ENCODE measurements at places on chromosomes 16 and 17.

GRCh38 chr17:10773391-10773790 is 30.5 kb downstream of the TMEM238L start:
- no peak for DNase-seq

DNA sequence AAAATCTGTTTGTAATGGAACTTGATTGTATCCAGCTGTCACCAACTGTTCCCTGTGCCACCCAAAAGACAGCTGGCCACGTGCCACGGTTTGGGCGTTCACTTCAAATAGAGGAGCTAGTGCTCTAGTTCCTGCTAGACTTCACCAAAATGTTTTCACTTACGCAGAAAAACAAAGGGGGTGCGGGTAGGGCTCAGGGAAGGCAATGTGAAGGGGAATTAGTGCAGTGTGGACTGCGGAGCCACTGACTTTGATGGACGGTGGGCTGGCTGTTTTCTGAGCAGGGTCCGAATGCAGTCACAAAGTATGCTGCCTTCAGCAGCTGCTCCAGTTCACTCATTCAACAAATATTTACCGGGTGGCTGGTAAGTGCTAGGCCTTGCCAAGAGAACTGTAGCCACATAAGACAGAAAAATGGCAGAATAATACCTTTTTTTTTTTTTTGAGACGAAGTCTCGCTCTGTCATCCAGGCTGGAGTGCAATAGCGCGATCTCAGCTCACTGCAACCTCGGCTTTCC is 7.6 kb upstream of the CYTH1 start:
- DNase-seq: no peak

DNA sequence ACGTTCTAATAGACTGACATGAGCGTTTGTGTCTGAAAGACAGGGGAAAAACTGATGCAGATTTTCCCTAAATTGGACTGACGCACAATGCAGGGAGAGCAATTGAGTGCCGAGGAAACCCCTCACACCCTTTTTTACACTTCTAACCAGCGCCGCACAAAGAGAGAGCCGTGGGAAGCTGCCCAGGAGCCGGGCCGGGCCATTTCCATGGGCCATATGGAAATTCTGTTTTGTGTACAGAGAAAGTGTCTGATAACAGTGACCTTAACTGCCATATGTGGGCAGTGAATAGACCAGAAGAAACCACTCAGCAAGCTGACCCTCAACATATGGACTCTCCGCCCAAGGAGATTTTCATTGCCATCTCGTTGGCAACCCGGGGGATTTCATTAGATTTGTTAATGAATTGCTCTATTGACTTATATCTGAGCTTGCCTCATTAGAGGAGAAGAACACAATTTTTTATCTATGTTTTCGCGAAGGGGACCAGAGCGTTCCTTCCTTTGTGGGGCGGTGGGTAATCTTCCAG is 225.9 kb upstream of the IRX3 start:
- no peak for DNase-seq

DNA sequence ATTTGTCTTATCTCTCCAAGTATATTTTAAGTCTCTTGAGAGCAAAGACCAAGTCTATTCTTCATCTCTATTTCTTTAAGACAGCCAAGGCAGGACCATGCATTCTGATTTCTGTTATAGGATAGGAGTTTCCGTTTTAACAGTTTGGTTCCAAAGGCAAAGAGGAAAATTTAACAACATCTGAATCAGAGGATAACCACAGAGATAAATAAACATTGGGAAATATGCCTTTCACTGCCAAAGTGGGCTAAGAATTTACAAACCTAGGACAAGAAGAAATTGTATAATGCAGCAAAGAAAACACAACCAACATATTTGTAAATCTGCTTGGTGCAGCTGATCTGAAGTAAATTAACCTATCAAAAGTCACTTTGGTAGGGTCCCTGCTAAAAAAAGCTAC is 37.7 kb downstream of the USP32 start:
- no peak for DNase-seq

- no peak for DNase-seq
Observed at GRCh38 chr16:22278441-22279230, 18.6 kb upstream of the POLR3E start.

DNA sequence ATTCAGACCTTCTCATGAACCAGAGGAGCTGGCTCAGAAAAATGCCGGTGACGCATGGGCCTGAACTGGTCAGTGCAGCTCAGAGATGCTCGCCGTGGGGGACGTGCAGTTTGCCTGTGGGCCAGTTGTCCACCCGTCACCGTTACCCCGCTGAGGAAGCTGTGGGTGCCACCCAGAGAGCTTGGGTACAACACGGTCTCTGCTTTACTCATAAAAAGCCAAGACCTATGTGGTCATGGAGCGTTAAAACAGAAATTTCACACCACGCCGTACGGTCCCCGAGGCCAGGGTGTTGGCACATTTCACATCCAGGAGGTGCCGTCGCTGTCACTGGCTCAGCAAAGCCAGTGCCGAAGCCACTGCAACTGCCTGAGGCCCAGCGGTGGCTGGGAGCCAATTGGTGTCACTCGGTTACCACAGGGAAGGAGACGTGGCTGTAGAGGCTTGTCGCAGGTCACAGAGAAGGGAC is 120.9 kb downstream of the METRNL start:
- peak; percentile 83 for DNase-seq

DNA sequence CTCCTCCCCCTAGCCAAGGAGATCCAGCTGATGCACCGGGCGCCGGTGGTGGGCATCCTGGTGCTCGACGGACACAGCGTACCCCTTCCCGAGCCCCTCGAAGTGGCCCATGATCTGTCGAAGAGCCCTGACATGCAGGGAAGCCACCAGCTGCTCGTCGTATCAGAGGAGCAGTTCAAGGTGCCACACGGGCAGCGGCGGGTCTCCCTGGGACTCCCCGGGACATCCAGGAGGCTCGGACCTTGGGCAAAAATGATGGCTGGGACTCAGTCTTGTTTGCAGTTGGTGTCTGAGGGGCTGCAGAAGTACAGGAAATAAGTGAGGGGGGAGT is 15.8 kb upstream of the MYO15B start:
- no peak for DNase-seq

- no peak for DNase-seq
Observed at GRCh38 chr17:14950686-14951085, 314.4 kb downstream of the PMP22 start.

GRCh38 chr16:17396762-17397498 is 73.8 kb downstream of the XYLT1 start:
- DNase-seq: no peak

- DNase-seq: no peak
Observed at GRCh38 chr17:22516861-22517636, 824.7 kb downstream of the KCNJ18 start.

GRCh38 chr17:67353161-67353560 is 13.2 kb downstream of the PSMD12 start:
- no peak for DNase-seq

DNA sequence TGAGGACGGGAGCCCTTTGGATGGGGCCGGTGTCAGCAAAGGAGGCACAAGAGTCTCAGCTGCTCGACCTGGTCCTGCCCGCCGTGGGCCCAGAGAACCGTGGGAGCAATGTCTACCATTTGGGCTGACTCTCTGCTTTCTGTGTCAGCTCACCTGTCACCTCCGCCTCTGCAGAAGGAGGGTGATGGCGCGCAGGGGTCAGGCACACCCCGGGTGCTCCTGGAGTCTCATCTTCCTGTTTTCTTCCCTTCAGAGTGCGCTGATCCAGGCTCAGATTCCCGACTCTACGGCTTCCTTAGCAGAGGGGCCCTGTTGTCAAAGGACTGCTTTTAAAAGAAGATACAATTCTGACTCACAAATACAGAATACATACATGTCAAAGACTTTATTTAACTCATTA is 167.1 kb downstream of the BANP start:
- DNase-seq: no peak

- DNase-seq: peak; percentile 40
Observed at GRCh38 chr17:40341808-40342503, 22.6 kb downstream of the GJD3 start.

GRCh38 chr16:85724936-85725335 is 26.0 kb downstream of the C16orf74 start:
- DNase-seq: no peak

- peak; percentile 86 for DNase-seq
Observed at GRCh38 chr16:8936421-8936820, 27.3 kb downstream of the USP7 start.

DNA sequence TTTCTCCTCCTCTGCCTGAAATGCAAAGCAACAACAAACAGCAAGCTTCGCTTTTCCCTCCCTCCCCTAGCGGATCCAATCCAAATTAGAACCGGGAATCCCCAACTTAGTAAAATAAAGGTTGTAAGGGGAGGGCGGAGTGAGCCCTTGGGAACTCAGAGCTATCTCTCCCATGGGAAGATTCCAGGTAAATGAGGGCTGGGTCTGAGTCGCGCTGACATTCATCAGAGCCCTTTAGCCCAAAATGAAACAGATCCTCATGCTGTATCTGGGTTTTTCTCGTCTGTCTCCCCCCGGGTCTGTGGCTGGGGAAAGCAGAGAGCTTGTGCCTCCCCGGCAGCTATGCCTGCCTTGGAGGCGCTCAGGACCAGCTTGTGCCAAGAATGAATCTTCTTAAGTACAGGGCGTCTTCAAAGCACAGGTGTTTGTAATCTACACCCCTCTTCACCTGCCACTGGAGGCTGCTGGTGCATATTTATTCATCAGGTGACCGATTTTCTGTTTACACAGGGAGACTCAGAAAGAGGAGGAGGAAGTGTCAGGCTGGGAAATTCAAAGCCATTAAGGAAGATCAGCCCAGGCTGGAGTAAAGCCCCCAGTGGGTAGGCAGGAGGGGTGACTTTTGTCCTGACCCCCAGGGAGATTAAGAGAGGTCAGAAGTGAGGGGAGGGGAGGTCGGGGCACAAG is 55.0 kb upstream of the GSE1 start:
- DNase-seq: no peak

GRCh38 chr17:9443811-9444210 is 131.8 kb downstream of the STX8 start:
- no peak for DNase-seq

- DNase-seq: no peak
Observed at GRCh38 chr17:73349138-73349537, 37.3 kb upstream of the CDC42EP4 start.

GRCh38 chr17:56482229-56482628 is 111.3 kb upstream of the NOG start:
- no peak for DNase-seq

DNA sequence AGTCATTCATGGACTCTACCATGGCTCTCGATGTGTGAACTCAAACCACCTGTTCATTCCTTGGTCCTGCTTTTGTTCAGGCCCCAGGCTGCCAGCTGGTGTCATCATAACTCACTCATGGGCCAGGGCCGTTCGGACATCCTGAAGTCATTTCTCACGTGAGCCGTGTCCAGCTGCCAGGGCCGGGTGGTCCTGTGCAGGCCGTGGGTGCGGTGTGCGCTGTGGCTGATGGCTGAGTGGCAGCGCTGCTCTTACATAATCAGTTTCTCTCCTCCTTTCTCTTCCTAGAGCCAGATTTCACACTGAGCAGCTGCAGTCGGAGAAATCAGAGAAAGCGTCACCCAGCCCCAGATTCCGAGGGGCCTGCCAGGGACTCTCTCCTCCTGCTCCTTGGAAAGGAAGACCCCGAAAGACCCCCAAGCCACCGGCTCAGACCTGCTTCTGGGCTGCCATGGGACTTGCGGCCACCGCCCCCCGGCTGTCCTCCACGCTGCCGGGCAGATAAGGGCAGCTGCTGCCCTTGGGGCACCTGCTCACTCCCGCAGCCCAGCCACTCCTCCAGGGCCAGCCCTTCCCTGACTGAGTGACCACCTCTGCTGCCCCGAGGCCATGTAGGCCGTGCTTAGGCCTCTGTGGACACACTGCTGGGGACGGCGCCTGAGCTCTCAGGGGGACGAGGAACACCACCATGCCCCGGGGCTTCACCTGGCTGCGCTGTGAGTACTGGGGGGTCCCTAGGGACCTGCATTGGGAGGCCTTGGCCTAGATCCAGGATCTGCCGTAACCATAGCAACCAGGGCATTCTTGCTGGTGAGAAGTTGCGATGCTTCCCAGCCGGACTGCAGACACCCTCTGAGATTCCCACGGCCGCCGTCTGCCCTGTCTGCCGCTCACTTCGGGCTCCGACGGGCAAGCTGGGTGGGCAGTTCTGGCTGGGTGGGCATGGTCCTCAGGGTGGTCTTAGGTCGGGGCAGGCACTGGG is at the start of gene IL34:
IL34 (plus strand) TSS at position 300 of the 982 bp plus-strand sequence; CDS start at position 689, 389 bp downstream.
- no peak for DNase-seq

GRCh38 chr16:89656435-89657121 is 930 bp downstream of the CHMP1A start:
- DNase-seq: peak; percentile 17

- no peak for DNase-seq
Observed at GRCh38 chr17:30310562-30310961, 18.8 kb upstream of the BLMH start.

GRCh38 chr17:27233059-27233458 is 60.9 kb upstream of the WSB1 start:
- DNase-seq: no peak

DNA sequence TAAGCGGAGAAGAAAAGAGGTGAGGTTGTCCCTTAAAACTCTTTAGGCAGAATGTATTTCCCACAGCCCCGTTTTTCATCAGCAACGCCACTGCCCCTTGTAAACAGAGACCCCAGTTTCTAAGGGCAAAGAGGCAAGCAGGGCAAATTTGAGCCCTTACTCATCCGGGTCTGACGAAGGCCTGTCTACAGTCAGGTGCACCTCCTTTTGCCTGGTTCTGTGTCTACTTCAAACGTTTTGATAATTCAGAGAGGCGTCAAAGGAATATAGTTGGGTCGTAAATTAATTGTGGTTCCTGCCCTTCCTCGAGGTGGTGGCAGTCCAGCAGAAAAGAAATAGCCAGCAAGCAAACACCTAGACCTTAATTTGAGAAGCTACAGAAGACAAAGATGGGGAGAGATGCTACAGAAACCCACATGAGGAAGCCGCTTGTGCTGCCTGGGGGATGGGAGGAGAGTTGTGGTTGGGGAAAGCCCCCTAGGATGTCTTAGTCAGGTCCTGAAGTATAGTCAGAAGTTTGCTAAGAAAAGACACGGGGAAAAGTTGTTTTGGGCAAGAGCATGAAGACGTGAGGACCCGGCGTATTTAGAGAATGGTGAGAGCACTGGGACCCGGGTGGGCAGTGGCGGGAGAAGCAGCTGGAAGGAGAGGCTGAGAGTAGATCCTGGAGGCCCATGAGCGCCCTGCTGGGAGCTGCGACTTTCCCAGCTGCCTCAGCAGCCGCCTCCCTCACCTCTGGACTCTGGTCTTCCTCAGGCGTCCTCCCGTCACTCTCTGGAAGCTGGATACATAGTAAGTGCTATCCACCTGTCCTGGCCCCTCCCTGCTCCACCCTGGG is 2.4 kb downstream of the FBRS start:
- DNase-seq: peak; percentile 82

GRCh38 chr17:44352828-44353671 is 7.9 kb downstream of the GRN start:
- no peak for DNase-seq

- DNase-seq: no peak
Observed at GRCh38 chr16:84916178-84916577, 95.2 kb downstream of the ZDHHC7 start.

DNA sequence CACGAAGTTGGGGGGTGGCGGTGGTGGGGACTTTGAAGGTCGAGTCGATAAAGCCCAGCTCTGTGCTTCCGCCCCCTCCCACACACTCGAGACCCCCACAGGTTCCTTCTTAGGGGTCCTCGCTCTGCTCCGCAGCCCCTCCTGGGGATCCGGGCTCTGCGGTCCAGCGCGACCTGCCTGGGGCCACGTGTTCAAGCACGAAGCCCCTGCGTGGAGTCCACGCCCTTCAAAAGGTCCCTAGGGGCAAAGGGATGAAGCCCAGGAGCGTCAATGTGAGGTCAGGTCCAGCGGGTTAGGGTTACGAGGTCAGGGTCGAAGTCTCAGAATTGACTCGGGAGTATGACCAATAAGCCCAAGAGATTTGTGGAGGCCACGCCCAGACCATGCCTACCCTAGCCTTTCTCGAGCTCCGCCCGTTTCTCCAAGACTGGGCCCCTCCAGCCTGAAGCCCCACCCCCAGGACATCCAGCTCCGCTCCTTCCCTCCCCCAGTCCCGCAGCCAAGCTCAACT is 786 bp upstream of the CACNA1G start:
- DNase-seq: peak; percentile 61
